Hematopoietic multipotent progenitor cell treated with erythropoietin and hydrocortisone succinate and interleukin-3 and kit ligand, for 4 days (in vitro differentiated cells): ENCODE measurements at places on chromosomes 4 and X.
A peak's percentile ranks its signal among the peaks of the same experiment; 100 is the strongest.

GRCh38 chr4:77044461-77045150 lies 31.2 kb downstream of the CCNI start:
- peak; percentile 77 for DNase-seq

DNA sequence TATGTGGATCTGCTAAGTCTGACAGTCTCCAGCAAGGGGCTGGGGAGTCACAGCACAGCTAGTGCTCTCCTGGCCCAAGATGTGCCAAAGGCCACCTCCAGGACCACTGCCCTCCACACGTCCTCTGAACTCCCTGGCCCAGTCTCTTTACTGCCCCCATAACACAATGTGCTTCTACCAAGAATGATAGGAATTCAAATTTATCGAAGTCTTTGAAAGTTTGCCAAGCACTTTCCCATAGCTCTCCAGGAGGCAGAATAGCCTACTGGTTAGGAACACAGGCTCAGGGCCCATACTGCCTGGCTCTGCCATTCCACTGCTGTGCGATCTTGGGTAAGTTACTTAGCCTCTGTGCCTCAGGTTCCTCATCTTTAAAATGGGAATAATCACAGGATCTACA lies 86.7 kb downstream of the NHSL2 start:
- no peak for DNase-seq

DNA sequence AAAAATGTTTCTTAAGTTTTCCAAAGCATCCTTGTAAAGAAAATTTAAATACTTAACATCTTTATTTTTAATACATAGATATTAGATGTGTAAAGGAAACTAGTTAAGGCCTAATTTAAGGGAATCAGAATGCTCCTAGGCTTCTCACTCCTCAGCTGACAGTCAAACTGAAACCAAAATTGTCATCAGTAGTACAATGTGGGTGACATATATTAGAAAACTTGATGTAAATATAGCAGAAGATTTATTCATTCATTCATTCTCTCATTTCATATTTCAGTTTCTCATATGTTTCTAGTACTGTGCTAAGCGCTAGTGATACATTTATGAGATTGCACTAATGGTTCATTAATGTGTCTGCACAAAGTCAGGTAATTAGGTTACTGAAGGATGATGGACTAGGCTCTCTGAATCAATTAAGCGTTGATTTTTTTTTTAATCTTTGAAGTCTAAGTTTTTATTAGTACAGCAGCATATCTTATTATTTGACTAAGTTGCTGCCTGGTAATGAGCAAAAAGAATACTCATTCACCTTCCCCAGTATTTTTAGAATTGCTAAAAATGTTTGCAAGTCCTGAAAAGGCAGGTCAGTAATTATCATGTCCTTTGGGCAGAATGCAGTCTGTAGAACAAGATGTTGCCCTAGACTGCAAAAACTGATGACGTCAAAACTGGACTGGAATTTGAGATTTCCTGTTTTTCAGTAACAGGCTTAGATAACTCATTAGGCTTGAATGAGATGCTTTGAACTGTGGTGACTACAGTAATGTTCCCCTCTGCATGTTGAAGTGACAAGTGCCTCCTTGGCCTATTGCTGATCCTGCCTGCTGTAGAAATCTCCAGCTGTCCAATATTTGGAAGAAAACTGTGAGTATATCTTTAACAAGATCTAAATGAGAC lies 128.7 kb downstream of the ARHGAP24 start:
- no peak for DNase-seq

DNA sequence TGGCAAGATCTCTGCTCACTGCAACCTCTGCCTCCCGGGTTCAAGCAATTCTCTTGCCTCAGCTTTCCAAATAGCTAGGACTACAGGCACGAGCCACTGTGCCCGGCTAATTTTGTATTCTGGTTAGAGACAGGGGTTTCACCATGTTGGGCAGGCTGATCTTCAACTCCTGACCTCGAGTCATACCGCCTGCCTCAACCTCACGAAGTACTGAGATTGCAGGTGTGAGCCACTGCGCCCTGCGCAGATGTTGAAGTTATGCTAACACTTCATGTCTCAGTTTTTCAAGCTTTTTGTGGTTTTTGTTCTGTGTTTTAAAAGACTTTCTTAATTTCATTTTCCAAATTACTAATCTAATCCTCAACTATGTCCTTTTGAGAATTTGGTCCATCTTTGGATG lies 154.4 kb upstream of the TLL1 start:
- DNase-seq = no peak

DNA sequence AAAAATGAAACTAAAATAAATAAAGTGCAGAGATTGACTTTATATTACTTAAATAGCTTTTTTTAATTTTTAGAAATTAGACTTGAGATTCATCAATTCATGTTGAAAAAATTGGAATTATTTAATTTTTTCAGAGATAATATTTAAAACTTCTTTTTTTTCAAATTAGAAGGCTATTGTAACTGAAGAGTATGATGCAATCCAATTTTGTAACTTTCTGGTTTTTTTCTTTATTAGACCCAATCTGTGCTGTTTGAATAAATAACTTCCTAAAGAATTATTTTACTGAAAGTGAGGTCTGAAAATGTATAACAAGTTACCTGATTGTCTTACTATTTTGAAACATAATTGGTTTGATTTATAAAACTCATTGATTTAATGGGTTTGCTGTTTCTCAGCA lies 200.9 kb downstream of the MAD2L1 start:
- DNase-seq = no peak

GRCh38 chr4:1047976-1048772 lies 36.7 kb downstream of the FGFRL1 start:
- DNase-seq = no peak

DNA sequence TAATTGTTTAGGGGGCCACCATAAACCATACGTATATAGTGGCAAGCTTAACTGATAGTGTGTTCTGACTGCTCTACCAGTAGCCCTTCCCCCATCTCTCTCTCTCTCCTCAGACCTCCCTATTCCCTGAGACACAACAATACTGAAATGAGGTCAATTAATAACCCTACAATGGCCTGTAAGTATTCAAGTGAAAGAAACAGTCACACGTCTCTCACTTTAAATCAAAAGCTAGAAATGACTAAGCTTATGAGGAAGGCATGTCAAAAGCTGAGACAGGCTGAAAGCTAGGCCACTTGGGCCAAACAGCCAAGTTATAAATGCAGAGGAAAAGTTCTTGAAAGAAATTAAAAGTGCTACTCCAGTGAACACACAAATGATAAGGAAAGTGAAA lies 78.0 kb downstream of the PRDM5 start:
- DNase-seq = no peak

GRCh38 chr4:160846121-160846520 lies 1317.7 kb downstream of the FSTL5 start:
- DNase-seq = no peak

GRCh38 chr4:180650273-180650672 lies 1592.9 kb upstream of the TENM3 start:
- no peak for DNase-seq
